ENCODE measurements at places on chromosomes 13 and 19.

DNA sequence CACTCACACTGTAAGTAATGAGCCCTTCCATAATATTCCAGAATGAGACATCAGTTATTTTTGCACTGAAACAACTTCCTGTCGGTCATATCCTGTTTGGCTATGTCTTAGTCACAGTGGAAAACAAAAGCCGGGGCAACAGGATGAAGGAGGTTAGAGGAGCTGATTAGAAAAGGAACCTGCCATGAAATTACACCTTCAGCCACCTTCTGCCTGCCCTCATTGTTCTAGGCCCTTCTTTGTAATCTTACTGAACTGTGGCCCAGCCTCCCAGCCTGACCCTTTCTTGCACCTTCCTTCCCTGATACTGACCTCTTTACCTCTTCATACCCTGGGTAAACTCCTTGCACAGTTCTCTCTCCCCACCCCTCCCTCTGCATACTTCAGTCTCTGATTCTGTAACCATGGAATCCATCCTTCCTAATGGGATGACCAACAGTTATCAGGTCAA, 67.3 kb downstream of the DOCK9 start:
- peak; percentile 56 for DNase-seq

- DNase-seq, result no peak
These were observed 308.1 kb downstream of the COG6 start for GRCh38 chr13:39963612-39964011.

GRCh38 chr13:29810145-29810742, 40.2 kb downstream of the UBL3 start:
- DNase-seq, result no peak

GRCh38 chr19:17835182-17836006, 12.4 kb downstream of the JAK3 start:
- DNase-seq, result no peak

DNA sequence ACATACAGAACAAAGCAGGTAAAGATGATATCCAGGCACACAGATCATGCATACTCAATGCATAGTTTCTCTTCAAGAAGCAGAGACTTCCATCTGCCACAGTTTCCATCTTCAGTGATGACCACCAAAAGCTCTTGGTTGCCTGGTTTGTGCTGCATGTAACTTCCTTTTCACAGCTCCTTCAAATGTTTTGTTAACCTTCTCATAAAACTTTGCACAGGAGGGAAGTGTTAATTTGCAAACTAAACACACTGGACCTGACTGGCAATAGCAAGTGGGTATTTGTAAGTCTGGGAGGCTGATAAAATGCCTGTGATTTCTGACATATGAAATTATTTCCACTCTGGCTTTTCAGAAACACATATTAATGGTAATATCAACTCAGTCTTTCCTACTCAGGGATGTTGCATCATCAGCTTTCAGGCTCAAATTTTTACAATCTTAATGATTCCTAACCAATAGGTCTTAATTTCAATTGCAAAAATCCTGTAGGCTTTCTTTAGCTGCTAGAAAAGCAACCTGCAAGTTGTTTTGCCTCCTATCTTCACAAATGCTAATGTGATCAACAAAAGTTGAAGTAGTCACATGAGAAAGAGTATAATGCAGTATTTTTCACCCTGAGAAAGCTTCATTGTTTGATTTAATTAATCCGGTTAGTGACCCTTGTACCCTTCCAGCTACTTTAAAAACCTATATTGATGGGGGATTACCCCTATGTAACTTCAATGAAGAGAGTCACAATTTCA, 575.6 kb downstream of the DIAPH3 start:
- no peak for DNase-seq

- DNase-seq, result no peak
These were observed 6.2 kb downstream of the UCHL3 start for GRCh38 chr13:75555836-75556235.

DNA sequence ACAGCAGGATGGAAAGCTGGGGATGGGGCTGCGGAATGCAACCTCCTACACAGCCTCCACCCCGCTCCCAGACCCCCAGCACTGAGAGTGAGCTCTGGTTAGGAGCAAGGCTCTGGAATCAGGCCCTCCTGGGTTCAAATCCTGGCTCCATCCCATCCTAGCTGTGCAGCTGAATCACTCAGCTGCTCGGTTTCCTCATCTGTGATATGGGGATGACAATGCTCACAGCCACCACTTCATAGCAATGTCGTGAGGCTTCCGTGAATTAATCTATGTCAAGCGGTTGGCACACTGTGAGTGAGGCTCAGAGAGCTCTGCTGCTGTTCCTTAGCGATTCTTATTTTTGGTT, 538 bp downstream of the ACP7 start:
- no peak for DNase-seq

DNA sequence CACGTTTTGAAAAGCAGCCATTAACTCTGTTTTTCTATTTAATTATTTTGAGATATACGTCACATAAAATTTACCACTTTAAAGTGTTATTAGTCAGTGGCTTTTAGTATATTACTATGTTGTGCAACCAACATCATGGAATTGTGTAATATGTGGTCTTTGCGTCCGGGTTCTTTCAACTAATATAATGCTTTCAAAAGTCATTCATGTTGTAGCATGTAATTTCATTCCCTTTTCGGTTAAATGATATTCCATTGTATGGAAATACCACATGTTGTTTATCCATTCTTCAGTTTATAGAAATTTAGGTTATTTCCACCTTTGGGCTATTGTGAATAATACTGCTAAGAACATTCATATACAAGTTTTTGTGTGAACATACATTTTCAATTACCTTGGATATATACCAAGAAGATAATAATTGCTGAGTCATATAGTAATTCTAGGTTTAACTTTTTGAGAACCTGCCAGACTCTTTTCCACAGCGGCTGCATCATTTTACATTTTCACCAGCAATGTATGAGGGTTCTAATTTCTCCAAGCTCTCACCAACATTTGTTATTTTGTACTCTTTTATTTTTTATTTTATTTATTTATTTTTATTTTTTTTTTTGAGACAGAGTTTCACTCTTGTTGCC, 28.1 kb upstream of the CLDN10 start:
- no peak for DNase-seq

- DNase-seq, result no peak
These were observed 31.8 kb upstream of the CBY2 start for GRCh38 chr13:45670189-45670885.

- no peak for DNase-seq
These were observed 1.1 kb downstream of the LILRA4 start for GRCh38 chr19:54337858-54338230.

DNA sequence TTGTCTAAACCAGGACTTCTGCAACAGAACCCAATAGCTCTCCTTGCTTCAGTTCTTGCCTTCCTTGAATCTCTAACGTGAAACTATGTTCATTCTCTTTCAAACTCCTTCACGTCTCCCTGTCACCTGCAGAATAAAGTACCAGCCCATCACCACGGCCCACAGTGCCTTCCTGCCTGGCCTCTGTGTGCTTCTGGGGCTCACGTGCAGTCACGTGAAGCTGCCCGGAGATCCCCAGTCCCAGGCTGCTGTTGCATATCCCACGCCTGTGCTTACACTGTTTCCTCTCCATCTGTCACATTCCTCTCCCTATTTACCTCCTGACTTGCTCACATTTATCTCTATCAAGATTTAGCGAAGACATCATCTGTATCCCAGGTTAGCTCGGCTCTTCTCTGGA, 102.8 kb downstream of the STARD13 start:
- no peak for DNase-seq

DNA sequence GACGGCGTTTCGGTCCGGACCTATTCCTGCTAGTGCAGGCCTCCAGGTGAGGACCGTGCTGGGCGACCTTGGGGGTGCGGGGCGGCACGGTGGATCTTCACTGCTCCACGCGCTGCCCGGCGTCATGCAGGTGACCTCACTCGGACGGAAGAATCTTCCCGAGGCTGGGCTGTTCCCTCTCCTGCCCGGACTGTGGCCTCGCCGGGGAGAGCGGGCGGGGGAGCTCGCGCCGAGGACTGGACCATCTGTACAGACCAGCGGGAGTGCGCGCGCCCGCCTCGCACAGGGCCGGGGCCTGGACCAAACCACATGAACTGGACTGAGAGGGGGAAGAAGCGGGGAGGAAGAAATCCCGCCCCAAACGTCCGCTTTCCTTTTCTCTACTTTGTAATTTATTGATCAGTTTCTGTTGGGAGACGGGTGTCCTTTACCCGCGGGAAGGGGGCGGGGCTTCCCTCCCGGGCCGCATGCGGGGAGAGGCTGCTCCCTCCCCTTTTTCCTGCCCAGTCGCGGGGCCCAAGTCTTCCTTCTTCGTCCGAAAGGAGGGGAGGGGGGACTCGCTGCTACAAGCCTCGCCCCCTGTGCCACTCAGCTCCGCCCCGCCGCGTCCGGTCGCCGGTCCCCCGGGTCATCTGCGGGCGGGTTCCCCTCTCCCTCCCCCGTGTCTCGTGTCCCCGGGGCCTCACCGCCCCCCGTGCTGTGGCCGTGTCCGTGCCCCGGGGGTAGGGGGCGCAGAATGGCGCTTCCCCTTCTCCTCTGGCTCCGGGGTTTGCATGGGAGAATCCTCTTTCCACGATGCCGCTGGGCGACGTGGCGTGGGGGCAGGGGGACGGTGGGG, 4.9 kb downstream of the HRC start:
- DNase-seq, result no peak

DNA sequence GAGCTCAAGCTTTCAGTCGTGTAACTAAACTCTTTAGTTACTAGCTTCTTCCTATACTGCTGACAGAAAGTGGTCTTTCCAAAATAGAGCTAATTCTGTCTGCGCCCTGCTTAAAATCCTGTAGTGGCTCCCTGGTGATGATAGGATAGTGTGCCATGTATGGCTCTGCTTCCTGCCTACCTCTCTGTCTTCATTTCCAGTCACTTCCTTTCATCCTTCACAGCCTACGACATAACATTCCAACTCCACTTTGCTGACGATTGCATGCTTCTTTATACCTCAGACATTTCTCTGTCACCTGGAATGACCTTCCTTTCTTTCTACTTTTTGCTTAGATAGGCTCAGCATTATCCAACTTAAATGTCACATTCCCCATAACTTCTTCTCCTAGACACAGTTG, 190.8 kb downstream of the MAB21L1 start:
- no peak for DNase-seq

DNA sequence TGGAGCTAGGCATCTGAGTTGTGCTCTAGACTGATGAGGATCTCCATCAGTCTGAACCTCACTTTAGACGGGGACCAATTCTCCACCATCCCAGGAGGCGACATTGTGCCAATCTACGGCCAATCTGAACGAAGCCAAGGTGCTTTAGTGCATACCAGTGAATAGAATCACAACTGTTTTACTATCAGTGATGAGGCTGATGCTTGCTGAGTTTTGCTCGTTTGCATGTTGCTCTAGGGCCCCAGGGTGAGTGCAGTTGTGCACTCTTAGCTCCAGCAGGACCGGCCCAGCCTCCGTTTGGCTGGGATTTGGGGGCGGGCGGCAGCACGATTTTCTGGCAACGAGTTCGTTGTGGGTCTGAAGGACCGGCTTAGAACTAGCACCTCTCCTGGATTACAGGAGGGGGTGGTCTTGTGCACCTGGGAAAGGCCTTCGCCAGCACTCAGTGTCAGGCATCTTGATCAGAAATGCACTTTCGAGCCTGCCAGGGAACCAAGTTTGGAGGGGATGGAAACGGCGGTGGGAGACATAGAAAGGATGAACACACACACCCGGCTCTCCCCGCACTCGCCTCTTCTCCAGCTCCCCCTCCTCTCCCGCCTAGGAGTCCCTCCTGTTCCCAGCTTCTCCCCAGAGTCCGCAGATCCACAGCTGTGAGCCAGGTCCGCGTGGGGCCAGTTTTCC, 4.4 kb downstream of the GSX1 start:
- no peak for DNase-seq

DNA sequence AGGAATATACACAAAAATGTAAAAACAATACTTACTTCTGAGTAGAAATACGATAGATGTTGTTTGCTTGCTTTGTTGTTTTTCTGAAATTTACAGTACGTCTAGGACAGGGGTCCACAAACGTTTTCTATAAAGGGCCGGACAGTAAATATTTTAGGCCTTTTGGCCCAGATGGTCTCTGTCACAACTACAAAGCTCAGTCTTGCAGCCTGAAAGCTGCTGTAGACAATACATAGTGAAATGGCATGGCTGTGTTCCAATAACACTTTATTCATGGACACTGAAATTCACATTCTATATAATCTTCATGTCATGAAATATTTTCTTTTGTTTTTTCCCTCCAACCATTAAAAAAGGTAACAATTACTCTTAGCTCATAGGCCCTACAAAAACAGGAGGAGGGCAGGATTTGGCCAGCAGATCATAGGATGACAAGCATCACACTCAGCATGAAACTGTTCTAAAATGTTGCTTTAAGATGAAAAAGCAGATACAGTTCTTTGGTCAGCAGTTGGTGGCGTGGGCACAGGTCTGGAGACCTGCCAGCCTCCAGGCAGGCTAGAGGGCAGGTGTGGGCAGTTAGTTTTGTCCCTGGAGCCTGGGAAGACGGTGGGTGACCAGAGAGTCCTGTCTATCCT, at the start of gene EDDM13:
EDDM13 (plus strand) TSS at position 588 of the 638 bp plus-strand sequence. CDS start 87 bp downstream, outside the sequence.
- DNase-seq, result no peak

GRCh38 chr13:80551650-80552497, 210.9 kb upstream of the SPRY2 start:
- no peak for DNase-seq

DNA sequence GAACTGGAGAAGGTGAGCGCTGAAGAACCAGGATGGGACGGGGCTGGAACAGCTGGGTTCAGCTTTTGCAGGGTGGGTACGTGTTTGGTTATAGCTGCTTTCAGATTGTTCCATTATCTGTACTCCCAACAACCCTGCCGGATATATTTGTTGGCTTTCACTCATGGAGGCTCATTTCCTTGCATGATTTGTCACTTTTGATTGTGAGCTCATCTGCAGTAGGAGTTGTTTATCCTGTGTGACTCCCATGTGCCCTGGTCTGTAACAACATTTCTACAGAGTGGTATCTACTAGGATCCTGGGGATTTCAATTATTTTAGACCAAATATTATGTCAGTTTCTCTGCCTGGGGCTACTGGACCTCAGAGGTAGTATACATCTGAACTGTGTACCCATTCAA, 5.4 kb downstream of the ARL11 start:
- DNase-seq, result no peak

- peak; percentile 3 for DNase-seq
These were observed 105.2 kb downstream of the SLITRK6 start for GRCh38 chr13:85693889-85694511.

GRCh38 chr13:97124206-97124605, 97.9 kb upstream of the MBNL2 start:
- no peak for DNase-seq

DNA sequence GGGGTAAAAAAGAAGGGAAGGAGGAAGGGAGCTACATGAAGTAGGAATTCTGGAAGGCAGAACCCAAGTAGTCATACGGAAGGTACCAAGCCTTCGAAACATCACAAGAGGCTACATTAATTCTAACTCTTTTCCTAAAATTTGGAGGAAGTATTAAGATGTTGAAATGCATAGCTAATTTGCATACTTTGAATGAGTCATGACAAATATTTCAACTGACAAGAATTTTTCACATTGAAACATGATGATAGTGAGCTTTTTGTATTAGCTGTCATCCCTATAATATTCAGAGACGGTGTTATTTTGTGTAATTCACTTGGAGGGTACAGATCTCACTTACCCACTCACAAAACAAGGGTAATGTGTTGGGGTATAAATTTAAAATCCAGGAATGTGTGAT, 9.1 kb upstream of the ACOD1 start:
- no peak for DNase-seq

- DNase-seq, result no peak
These were observed 14.6 kb downstream of the NACC1 start for GRCh38 chr19:13132471-13133180.
